Body of pancreas (tissue), 4 donors: ENCODE measurements at places on chromosomes 2 and 18. TPM values are rescaled to one million over a fixed set of nuclear protein-coding genes. Genes with fewer than 3 reads are reported as not detected.

EMX1 gene
- total RNA-seq = 0.33 TPM

LCT gene
- not detected for total RNA-seq

REG3A gene
- total RNA-seq = 831 TPM

SLC40A1 gene
- total RNA-seq = 61.2 TPM

C1GALT1C1L gene
- total RNA-seq = not detected

ZC3H6 gene
- total RNA-seq = 4.0 TPM

GALNT13 gene
- total RNA-seq = 0.33 TPM

UGT1A10 gene
- total RNA-seq = 0.52 TPM

SERPINB4 gene
- not detected for total RNA-seq

GMCL1 gene
- total RNA-seq = 31.6 TPM

RIT2 gene
- total RNA-seq = not detected

KCNE4 gene
- total RNA-seq = 3.9 TPM

AQP12A gene
- 29.6 TPM for total RNA-seq

MARCO gene
- total RNA-seq = not detected

KRTCAP3 gene
- 25.2 TPM for total RNA-seq

AGXT gene
- 1.6 TPM for total RNA-seq

KCNG2 gene
- not detected for total RNA-seq

SP110 gene
- total RNA-seq = 9.9 TPM
